ENCODE measurements at places on chromosomes 16 and 17. TPM values are rescaled to one million over a fixed set of nuclear protein-coding genes. Genes with fewer than 3 reads are reported as not detected.

The HSPB9 gene
- not detected for total RNA-seq

The MRPS34 gene
- total RNA-seq, result 200 TPM

The TBC1D3 gene
- not detected for total RNA-seq

DNA sequence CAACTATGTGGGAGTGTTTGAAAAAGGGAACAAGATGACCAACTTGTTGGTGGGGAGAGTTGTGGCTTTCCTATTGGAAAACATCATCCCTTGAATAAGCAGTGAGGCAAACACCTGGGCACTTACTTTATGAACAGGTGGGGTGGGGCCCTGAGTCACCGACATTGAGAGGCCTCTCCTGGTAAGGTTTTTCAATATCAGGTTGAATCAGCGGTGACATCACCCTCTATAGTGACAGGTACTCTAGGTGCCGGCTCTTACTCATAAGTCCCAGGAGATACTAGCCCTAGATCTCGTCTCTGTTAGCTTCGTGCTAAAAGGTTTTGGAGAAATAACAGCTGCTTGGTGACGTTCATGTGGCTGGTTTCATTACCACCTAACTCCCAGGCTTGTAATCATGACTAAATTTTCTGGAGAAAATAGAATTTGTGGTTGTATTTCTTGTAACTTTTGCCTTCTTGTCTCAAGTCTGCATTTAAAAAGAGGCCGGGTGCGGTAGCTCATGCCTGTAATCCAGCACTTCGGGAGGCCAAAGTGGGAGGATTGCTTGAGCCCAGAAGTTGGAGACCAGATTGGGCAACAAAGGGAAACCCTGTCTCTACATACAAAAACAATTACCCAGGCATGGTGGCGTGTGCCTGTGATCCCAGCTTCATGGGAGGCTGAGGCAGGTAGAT, 19.3 kb downstream of the CDH1 start:
- peaks cover 61% of the 10 kb centered on the region for H3K4me1 ChIP-seq
- peak overlapping the region; percentile 24 for H3K4me3 ChIP-seq
- peak overlapping the region; percentile 64 for H3K27ac ChIP-seq
- no peaks in the 10 kb centered on the region for H3K27me3 ChIP-seq
- no peaks in the 10 kb centered on the region for H3K36me3 ChIP-seq
- DNase-seq, result peak; percentile 98

- peaks cover 31% of the 10 kb centered on the region for H3K4me1 ChIP-seq
- no peaks in the 10 kb centered on the region for H3K27me3 ChIP-seq
- peak within 1 kb of the TSS; percentile 89 for H3K27ac ChIP-seq
- H3K4me3 ChIP-seq, result peak within 1 kb of the TSS; percentile 95
Measured at GRCh38 chr17:17206124-17206912, at the start of gene PLD6. Gene PLD6, minus strand, starts transcription at chr17:17206333. Its CDS starts 47 bp downstream, at chr17:17206286.

- DNase-seq, result no peak
- H3K4me1 ChIP-seq, result peaks cover 8% of the 10 kb centered on the region
- H3K36me3 ChIP-seq, result no peaks in the 10 kb centered on the region
- H3K27ac ChIP-seq, result no peak overlapping the region
Measured at GRCh38 chr16:66458853-66459252, 31.8 kb downstream of the BEAN1 start.

DNA sequence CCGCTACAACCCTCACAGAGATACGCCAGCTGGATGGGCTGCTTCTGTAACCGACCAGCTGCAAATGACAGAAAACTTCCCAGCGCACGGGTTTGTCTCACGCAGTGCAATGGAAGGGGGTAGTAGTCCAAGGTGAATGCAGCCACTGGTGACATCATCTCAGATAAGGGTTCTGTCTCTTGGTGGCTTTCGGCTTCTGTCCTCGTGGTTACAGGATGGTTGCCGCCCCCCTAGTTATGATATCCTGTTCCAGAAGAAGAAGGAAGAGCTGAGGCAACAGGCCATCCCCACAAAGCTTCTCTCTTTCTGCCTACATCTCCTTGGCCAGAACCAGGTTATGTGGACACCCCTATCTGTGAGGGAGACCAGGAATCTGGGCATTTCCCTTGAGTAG, 40.3 kb upstream of the BAHCC1 start:
- no peaks in the 10 kb centered on the region for H3K36me3 ChIP-seq
- H3K4me3 ChIP-seq, result no peak overlapping the region
- DNase-seq, result no peak
- H3K4me1 ChIP-seq, result peaks cover 7% of the 10 kb centered on the region

DNA sequence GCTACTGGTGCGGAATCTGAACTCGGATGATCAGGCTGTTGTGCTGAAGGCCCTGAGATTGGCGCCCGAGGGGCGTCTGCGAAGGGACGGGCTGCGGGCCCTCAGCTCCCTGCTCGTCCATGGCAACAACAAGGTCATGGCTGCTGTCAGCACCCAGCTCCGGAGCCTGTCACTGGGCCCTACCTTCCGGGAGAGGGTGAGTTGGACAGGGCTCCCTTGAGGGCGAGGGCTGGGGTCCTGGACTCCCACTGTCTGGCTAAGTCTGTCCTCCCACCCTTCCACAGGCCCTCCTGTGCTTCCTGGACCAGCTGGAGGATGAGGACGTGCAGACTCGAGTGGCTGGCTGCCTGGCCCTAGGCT, 16.7 kb upstream of the CTCF start:
- H3K4me3 ChIP-seq, result no peak overlapping the region
- H3K27me3 ChIP-seq, result no peaks in the 10 kb centered on the region
- no peak for DNase-seq
- no peak overlapping the region for H3K27ac ChIP-seq
- H3K36me3 ChIP-seq, result peaks cover 7% of the 10 kb centered on the region

DNA sequence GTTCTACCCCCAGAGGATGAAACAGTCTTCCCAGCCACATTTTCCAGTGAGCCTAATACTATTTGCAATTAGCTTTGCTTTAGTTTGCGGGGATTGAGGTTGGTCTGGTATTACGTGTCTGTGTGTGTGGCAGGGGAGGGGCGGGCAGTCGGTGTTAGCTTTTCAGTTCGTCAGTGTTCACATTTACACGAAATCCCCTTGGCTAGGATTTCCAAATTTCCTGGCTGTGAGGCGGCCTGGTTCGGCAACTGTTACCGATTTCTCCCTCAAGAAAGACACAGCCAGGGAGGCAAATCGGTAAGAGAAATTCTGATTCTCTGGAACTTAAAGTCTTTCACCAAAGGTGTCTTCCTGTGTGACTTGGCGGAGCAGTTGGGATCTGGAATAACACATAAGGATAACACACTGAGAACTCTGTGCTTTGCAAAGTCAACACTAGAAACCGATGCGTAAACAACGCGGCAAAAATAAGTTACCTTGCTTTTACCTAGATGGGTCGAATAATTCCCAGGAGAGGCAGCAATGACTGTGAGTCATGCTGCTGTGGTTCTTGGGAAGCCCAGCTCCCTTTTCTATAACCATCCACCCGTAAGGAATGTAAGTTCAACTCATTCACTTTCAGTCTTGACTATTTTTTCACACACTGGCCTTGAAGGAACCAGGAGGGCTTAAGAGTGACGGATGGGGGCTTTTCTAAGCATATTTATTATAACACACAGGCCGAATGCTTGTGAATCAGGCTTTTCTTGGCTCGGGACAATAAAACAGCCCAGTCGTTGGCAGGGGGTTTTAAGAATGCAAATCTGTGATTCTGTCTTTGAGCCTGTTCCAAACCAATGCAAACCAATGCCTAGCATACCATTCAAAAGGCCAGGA, 24.2 kb downstream of the GPRC5B start:
- H3K4me3 ChIP-seq, result no peak overlapping the region
- no peaks in the 10 kb centered on the region for H3K36me3 ChIP-seq
- no peak for DNase-seq
- no peak overlapping the region for H3K27ac ChIP-seq
- no peaks in the 10 kb centered on the region for H3K4me1 ChIP-seq

DNA sequence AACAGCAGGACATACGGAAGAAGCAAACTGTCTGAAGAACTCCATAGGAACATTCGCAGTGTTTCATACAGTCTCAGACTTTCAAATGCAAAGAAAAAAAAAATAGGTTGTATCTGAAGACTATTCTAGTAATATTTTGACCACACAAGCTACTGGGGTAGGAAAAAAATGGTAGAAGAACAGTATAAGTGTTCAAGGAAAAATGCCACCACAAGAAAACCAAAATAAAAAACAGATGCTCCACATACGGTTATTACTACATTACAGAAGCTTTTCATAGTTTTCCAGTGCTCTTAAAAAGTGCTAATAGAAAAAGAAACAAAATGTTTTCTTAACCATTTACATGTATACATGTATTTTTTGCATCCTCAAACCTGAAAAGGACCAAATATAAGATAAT, 3.7 kb downstream of the NCOR1 start:
- no peak overlapping the region for H3K4me3 ChIP-seq
- H3K27ac ChIP-seq, result no peak overlapping the region
- peaks cover 45% of the 10 kb centered on the region for H3K4me1 ChIP-seq
- no peaks in the 10 kb centered on the region for H3K27me3 ChIP-seq
